ENCODE measurements at places on chromosomes 4 and X.

- DNase-seq, result no peak
These were observed 72.3 kb downstream of the IGSF1 start for GRCh38 chrX:131216828-131217227.

- DNase-seq, result no peak
These were observed 9.5 kb downstream of the LGI2 start for GRCh38 chr4:25021216-25021615.

- peak; percentile 10 for DNase-seq
These were observed 96.2 kb upstream of the CCSER1 start for GRCh38 chr4:90030953-90031352.

DNA sequence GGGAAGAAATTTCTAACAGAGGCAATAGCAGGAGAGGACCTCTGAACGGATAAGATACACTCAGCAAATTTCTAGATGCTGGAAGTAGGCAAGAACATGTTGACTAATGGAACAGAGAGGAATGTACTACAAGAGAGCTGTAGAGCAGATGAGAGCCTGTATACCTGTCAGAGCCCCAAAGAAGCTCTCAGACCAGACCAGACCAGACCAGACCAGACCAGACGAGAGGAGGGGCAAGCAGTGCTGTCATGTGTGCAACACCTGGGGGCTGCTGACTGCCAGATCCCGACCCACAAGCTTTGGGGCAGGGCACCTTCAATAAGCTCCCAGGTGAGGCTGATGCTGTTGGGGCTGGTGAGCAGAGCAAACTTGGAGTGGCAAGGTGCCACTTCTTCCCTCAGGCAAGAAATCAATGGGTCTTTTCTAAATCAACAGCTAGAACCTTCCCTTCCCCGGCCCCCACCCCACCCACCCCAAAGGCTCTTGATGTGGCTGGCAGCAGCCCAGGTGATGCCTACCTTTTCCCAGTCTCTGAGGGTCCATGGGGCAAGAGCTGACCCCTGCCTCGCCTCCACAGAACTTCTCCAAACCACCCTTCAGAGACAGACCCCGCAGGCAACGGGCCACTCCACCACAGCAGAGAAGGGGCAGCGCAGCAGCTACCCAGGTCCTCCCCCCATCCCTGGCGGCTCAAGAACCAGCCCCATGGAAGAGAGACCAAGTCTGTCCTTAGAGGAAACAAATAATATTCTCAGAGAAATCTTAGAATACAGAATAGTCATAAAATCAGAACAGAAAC is 32.7 kb downstream of the MECP2 start:
- DNase-seq, result no peak

DNA sequence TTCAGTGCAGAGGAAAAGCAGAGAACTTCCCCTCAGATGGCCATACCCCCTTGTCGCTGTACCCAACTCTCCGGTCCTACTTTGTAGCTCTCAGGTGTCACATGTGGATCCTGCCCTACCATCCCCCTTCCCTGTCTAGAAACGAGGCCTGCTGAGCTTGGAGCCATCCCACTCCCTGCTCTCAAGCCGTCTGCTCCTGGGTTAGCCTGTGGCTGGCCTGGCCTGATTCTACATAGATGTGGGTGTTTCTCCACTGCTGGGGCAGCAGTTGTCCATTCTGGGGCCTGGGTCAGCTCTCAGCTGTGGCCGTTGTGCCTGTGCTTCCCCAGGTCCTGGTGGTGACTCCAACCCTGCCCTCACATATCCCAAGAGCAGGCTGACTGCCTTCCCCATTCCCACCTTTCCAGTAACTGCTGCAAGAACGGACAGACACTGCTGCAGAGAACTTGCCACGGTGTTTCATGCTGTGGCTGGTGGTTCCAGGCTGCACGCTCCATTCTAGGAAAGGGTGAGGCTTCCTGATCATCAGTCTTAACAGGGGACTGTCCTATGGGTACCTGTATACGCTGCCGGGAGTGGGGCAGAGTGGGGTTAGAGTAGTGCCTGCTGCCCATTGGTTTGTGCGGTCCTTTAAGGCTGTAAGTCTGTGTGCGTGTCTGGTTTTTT is 3.6 kb downstream of the IL9R start:
- DNase-seq, result no peak

- no peak for DNase-seq
These were observed 29.2 kb downstream of the LGI2 start for GRCh38 chr4:25001509-25001908.

- DNase-seq, result no peak
These were observed 161.2 kb upstream of the AMOT start for GRCh38 chrX:113001836-113002235.

DNA sequence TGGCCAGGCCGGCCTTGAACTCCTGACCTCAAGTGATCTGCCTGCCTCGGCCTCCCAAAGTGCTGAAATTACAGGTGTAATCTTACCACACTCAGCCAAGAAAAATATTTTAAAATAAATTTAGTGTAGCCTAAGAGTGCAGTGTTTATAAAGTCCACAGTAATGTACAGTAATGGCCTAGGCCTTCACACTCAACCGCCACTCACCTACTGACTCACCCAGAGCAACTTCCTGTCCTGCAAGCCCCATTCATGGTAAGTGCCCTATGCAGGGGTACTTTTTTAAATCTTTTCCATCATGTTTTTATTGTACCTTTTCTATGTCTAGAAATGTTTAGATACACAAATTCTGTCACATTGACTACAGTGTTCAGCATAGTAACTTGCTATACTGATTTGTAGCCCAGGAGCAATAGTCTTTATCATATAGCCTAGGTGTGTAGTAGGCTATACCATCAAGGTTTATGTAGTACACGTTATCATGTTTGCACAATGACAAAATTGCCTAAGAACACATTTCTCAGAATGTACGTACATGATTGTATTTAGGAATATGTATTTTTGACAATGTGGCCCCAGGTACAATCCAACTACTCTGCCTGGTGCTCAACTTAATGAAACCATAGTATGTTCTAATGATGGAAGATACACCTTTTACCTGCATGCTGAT is 455.2 kb downstream of the PCDH7 start:
- no peak for DNase-seq

DNA sequence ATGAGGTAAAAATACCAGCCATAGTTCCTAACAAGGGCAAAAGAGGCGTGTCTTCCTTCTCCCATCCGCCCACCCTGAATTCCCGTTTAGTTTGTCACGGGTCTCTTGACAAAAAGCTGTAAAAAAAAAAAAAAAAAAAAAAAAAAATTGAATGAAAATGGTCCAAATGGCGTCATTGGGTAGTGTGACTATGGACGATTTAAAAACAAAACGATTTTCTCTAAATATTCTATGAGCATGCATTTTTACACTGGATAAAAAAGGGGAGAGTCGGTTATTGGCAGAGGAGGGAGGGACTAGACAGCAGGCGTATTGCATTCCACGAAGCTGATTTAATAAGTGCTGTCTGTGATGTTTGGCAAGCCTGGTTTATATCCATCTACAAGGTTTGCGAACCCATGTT is at the start of gene FAM133A:
FAM133A (plus strand) TSS at position 338 of the 403 bp plus-strand sequence. CDS start 35,214 bp downstream, outside the sequence.
- DNase-seq, result no peak

- no peak for DNase-seq
These were observed 71.9 kb downstream of the TLL1 start for GRCh38 chr4:165944900-165945299.

GRCh38 chr4:76188557-76188956 is 25.1 kb downstream of the SCARB2 start:
- DNase-seq, result no peak

GRCh38 chr4:67465032-67465762 is 80.1 kb downstream of the CENPC start:
- DNase-seq, result no peak

GRCh38 chr4:24032371-24032989 is 142.6 kb upstream of the PPARGC1A start:
- DNase-seq, result no peak

Measured in dermis blood vessel endothelial cell (primary cell).